ENCODE measurements at places on chromosomes 11 and 22. TPM values are rescaled to one million over a fixed set of nuclear protein-coding genes. Genes with fewer than 3 reads are reported as not detected.

Gene GPHA2
- total RNA-seq, result not detected

Gene RFPL2
- total RNA-seq, result not detected

Gene DPAGT1
- total RNA-seq, result 14.4 TPM

Gene PCF11
- 24.3 TPM for total RNA-seq

Gene ENTHD1
- not detected for total RNA-seq

Gene GRM5
- under 0.01 TPM for total RNA-seq

Gene CECR2
- under 0.01 TPM for total RNA-seq

Gene SLC5A4
- not detected for total RNA-seq

Gene HTR3A
- not detected for total RNA-seq

Gene DTX4
- total RNA-seq, result 3.6 TPM

Gene FXYD6
- total RNA-seq, result not detected

Gene OR52E8
- not detected for total RNA-seq

Gene VSIG10L2
- 0.14 TPM for total RNA-seq

Gene IFT27
- total RNA-seq, result 20.9 TPM

Gene ARHGAP20
- total RNA-seq, result 6.7 TPM

Gene TEX54
- not detected for total RNA-seq

Gene DBX1
- total RNA-seq, result not detected

Gene ABTB2
- total RNA-seq, result 3.1 TPM

Gene THOC5
- 51.4 TPM for total RNA-seq

Gene THRSP
- not detected for total RNA-seq

Gene CABP4
- not detected for total RNA-seq

Gene ST14
- under 0.01 TPM for total RNA-seq

Gene APOA4
- total RNA-seq, result not detected

Gene PKNOX2
- 0.92 TPM for total RNA-seq

Gene TMPRSS5
- 0.14 TPM for total RNA-seq

Gene C22orf23
- 0.14 TPM for total RNA-seq

Gene HYLS1
- total RNA-seq, result 3.7 TPM

Gene PHLDB1
- 108 TPM for total RNA-seq

Gene ANO5
- total RNA-seq, result 0.18 TPM

Gene CHRM1
- not detected for total RNA-seq

Gene CALCA
- total RNA-seq, result not detected

Gene UPK3A
- total RNA-seq, result not detected

Gene DCDC1
- total RNA-seq, result 0.09 TPM
